Fibroblast of skin of back (primary cell): ENCODE measurements at places on chromosomes 4 and X.
A peak's percentile ranks its signal among the peaks of the same experiment; 100 is the strongest.

- DNase-seq = no peak
Observed at GRCh38 chr4:30790998-30791397, 70.8 kb downstream of the PCDH7 start.

GRCh38 chr4:95929448-95930064 lies 89.7 kb downstream of the PDHA2 start:
- peak; percentile 2 for DNase-seq

DNA sequence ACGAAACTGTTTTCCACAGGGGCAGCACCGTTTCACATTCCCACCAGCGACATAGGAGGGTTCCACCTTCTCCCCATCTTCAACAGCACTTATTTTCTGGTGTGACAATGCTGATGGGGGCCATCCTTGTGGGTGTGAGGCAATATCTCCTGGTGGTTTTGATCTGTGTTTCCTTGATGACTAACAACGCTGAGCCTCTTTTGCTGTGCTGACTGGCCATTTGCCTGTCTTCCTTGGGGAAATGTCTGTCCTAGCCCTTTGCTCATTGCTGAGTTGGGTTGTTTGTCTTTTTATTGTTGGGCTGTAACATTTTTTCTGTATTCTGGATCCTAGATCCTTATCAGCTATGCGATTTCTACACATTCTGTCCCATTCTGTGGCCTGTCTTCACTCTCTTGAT lies 33.7 kb downstream of the ATP2B3 start:
- peak; percentile 3 for DNase-seq

DNA sequence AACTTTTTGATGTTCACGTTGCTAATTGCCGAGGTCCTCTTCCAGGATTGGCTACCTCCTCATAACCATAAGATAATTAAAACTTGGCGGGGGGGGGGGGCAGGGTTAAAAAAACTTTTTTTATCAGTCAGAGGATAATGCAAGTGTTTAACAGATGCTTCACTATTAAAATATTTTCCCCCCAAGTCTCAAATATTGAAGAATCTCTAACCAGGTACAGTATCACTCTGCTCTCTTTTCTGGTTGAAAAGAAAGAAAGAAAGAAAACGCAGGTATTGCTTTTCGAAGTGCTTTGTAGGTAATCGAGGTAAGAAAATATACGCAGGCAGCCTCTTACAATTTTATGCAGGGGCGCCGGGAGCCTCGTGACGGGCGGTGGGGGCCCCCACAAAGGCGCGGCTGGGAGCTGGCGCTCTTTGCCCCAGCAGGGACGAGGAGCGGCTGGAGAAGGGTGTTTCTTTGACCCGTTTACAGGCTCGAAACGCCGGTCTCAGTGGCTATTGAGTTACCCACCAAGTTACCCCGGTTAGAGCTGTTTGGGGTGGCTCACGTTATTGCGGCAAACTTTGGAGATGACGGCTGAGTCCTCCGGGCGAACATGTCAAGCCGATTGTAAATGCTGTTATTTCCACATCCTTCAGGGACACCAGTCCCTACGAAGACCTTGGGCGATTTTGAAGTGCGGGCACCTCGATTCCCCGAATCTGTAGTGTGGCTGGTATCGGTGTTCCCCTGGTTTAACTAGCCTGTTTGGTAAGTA lies 477 bp upstream of the HAND2 start:
- DNase-seq = no peak

GRCh38 chr4:123640271-123640670 lies 243.7 kb downstream of the SPRY1 start:
- DNase-seq = peak; percentile 65

GRCh38 chrX:120367402-120368109 lies 5.7 kb downstream of the ATP1B4 start:
- no peak for DNase-seq

GRCh38 chrX:120270567-120270966 lies 20.0 kb downstream of the ZBTB33 start:
- no peak for DNase-seq

GRCh38 chrX:121802881-121803412 lies 755.5 kb downstream of the GLUD2 start:
- no peak for DNase-seq

DNA sequence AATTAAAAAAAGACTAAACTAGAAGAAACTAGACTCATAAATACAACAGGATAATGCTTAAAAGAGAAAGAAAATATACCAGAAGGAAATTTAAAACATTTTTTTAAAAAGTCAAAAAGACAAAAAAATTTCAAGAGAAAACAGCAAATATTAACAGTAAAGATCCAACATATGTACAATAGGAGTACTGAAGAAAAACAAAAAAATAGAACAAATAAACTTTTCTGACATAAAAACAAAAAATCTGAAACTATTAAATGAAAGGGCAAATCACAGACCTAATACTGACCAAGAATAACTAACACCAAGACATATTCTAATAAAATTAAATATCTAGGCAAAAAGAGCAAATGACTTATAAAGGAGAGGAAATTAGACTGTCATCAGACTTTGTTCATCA lies 11.5 kb downstream of the DNAJB14 start:
- no peak for DNase-seq
